ENCODE measurements at places on chromosomes 3 and 15.
A peak's percentile ranks its signal among the peaks of the same experiment; 100 is the strongest.

DNA sequence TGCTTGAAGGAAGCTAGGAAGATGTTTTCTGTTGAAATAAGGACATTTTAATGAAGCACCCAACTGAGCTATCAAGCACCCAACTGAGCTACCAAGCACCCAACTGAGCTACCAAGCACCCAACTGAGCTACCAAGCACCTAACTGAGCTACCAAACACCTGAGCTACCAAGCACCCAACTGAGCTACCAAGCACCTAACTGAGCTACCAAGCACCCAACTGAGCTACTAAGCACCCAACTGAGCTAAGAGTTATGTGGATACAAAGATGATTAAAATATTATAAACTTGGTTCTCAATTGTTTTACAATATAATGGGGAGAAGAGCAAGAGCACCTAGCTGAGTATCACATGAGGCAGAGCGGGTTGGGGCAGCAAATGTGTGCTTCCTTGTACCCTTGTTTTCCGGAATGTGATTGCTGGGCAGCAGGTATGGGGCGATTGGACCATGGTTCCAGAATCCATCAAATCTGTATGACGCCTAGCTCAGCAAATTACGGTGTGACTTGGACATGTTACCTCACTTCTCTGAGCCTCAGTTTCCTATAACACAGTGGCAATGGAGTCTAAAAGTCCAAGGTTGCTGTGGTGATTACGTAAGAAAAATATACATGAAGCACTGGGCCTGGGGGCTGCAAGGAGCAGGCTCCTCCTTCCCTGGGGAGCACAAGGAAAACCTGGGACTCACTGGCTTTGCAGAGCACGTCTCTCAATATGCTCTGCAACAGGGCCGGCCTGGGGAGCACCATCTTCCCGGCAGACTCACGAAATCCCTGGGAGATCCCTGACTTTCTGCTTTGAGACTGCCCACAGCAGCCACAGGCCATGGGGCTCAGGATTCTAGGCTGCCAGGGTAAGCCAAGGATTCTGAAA is 11.3 kb downstream of the BMF start:
- DNase-seq: no peak

GRCh38 chr3:194777729-194778128 is 92.0 kb downstream of the FAM43A start:
- no peak for DNase-seq

DNA sequence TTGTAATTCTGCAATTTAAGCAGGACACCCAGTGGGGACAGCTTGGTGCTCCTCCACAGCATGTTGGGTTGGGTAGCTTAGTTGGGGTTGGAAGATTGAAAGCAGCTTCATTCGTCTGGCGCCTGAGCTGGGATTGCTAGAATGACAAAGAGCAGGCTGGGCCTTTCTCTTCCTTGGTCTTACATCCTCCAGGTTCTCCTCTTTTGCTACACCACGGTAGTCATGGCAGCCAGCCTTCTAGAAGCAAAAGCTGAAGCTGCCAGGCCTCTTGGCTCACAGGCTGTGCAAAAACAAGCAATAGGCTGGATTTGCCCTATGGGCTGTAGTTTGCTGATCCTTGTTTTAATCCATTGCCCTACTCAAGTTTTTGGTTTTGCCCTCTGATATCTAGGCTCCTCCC is 3.2 kb upstream of the ANXA2 start:
- no peak for DNase-seq

DNA sequence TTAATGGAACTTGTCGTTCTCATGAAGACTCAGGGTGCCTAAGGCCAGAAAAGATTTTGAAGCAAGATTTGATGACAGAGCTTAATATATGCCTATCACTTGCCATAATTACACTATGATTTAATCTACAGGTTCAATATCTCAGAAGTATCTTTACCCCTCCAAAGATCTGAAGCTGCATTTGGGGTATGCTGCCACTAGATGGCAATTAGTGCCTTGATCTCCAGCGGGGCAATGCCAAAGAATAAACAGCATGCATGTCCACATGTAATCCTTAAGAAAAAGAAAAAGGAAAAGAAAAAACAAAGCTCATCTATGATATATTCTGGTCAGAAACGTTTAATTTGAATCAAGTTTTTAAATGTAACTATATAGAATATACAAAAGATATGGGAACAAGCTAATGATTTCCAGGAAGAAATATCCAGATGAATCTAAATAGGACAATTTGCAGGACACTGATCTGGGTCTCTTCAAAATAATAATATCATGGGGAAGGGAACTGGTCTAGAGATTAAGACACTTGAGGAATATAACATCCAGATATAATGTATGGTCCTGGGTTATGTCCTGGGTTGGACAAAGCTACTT is 55.0 kb upstream of the SOX14 start:
- no peak for DNase-seq

- DNase-seq: no peak
Measured at GRCh38 chr3:192921793-192922192, 4.1 kb upstream of the MB21D2 start.

GRCh38 chr3:138118612-138119422 is 3.4 kb upstream of the DZIP1L start:
- peak; percentile 33 for DNase-seq

- DNase-seq: no peak
Measured at GRCh38 chr3:43373560-43373928, 87.2 kb downstream of the SNRK start.

DNA sequence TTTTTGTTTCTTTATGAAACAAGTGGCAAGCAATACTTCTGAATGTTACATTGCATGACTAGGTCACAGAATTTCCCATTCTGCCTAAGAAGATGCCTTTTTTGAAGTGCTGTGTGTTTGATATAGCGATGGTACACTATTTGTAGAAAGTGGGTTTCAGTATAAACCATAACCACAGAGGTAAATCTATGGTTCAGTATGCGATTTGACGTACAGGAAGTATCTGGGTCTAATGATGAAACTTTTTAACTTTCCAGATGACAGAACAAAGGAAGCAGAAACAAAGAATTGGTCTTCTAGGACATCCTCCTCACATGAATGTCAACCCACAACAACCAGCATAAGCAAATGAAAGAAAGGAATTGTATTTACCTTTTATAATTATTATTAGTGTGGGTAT is 133.4 kb upstream of the BHLHE40 start:
- DNase-seq: no peak

GRCh38 chr3:57952208-57952631 is 56.0 kb upstream of the FLNB start:
- DNase-seq: no peak

DNA sequence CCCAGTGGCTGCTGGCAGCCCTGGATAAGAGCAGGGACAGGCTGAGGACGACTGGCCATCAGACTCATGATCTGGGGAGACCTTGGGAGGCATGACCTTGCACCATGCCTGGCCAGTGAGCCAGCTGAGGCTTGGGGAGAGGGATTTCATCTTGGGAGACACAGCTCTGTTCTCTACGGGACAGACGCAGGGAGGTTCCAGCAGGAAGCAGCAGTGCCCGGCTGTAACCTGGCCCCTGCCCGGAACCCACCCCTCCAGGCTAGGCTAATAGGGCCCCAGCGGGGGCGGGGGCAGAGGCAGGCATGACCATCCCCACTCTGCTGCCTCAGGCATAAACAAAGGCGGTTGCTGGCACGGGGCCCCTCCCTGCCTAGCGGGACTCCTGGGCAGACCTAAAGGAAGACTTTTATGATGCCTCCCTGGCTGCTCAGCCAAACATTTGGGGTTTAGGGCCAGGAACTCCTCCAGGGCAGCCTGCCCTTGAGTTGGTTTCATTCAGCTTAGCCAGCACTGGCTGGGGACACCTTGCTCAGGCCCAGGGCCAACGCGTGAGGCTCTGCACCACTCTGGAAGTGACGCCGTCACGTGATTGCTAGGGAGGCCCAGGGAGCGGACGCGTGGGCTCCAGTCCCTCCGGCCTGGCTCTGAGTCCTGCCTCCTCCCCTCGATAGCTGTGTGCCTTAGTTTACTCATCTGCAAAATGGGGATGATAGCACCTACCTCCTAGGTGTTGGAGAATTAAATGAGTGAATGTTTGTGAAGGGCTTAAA is 27.6 kb downstream of the HDAC11 start:
- DNase-seq: no peak

GRCh38 chr3:16286161-16286560 is 21.1 kb downstream of the OXNAD1 start:
- DNase-seq: peak; percentile 65

DNA sequence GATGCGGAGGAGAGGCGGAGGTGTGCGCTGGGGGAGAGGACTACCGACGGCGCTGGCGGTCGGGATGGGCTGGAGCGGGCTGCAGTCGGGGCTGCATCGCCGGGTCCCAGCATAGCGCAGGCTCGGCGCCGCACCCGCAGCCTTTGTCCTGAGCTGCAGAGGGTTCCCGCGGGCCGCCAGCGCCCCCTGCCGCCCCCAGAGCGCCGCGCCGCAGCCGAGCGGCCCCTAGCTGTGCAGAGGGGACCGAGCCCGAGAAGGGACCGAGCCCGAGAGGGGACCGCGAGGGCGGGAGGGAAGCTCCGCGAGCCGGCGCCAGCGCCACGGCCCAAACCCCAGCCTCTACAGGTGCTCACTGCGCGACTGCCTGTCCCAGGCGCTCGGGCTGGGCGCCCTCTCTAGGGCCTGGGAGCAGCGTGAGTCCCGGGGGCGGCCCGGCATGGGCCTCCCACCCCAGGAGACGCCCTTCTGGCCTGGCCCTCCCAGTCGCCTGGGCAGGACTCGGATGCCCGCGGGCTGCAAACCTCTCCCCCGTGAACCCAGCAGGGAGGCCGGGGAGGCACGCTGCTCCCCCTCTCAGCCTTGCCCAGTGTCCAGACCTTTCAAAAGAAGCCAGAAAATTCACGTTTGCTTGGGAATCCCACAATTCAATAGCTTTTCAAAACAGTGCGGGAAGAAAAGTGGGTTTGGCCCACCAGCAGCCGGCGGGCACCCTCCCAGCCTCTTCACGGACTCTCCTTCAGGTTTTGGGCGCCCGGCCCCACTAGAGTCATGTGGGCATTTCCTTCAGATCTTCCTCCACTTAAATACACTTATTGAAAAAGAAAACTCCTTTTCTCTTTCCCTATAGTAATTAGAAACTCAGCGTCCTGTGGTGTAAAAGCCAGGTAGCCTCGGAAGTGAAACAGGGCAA is 134.7 kb downstream of the TPRA1 start:
- peak; percentile 8 for DNase-seq

DNA sequence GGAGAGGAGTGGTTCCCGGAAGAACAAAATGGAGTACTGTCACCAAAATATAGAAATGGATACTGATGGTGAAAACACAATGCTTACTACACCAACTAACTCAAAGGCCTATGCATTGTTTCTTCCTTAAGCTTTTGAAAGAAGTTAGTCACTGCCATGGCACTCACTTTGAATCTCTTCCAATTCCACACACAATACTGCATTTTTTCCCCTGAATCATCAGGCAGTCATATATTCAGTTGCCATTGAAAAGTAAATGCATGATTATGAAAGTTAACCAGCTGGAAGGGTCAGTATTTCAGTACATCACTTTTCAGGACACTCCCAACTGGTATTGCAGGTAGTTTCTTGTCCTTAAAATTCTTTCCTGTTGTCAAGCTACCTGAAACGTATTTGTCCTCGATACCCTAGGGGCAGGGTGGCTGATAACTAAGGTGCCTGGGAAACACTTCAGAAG is 9.0 kb upstream of the LRRFIP2 start:
- DNase-seq: no peak

Data from activated CD4-positive, alpha-beta T cell treated with anti-CD3 and anti-CD28 coated beads, Interleukin-2, amount 50 U/mL, for 4 hours (primary cell).